ENCODE measurements at places on chromosomes 7 and 10.

DNA sequence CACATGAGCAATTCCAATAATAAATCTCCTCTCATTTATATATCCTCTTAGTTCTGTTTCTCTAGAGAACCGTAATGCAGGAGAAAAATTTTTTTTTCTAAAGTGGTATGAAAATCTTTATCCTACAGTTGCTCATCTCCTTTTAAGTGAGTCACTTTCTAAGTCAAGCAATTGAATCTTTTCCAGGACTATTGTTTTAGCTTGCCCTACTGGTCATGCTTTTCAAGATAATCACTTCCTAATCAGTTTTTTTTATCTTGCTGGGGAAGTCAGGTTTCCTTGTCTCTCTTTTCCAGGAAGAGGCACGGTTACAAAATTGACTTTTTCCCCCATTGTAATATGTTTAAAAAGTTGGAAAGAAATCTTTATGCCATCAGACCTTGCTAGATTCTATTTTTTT lies 44.0 kb downstream of the INPP5F start:
- no peak for DNase-seq

GRCh38 chr10:127556916-127557315 lies 7.8 kb downstream of the NPS start:
- no peak for DNase-seq

GRCh38 chr10:35495521-35496119 lies 109.5 kb upstream of the GJD4 start:
- DNase-seq = no peak

- DNase-seq = no peak
These were observed 327.5 kb upstream of the PHF14 start for GRCh38 chr7:10646194-10646593.

GRCh38 chr7:155274633-155275355 lies 22.9 kb upstream of the INSIG1 start:
- no peak for DNase-seq

DNA sequence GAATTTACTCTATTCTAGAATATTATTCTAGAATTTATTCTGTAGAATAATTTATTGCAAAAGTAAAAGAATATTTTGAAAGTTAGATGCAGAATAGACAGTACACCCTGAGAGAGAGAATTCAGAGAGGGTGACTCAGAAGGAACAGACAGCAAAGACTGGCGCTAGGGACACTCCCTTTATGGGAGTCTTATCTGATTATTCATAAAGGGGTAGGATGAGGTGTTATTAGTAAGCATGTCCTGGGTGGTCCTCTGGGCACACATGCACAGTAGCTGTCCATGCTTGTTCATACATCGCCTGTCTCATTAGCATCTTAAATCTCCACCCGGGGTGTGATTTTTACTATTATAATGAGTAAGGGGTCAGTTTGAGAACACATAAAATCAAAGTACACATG lies 100.1 kb downstream of the XPNPEP1 start:
- DNase-seq = no peak

- no peak for DNase-seq
These were observed 127.6 kb downstream of the DLG5 start for GRCh38 chr10:77798940-77799339.

- DNase-seq = no peak
These were observed 21.4 kb upstream of the KIF20B start for GRCh38 chr10:89679986-89680385.

- DNase-seq = no peak
These were observed 8.4 kb downstream of the SORBS1 start for GRCh38 chr10:95552679-95553342.

GRCh38 chr10:4635388-4635787 lies 190.6 kb upstream of the AKR1E2 start:
- no peak for DNase-seq

DNA sequence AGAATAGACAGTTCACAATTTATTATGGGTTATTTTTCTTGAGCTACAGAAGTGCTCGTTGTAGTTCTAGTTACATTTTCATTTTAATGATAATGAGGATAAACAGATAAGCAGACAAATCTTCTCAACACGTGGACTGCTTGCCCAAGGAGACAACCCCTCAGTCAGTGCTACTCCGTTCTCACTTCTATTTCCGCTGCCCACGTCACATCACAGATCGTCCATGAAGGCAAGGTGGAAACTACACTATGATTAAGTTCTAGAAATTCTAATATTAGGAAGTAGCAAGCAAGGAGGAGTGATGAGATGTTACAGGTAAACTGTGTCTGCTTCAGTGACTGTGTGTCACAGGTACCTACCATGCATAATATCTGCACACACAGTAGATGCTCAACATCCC lies 210.5 kb downstream of the CHCHD3 start:
- no peak for DNase-seq

- no peak for DNase-seq
These were observed 78.9 kb downstream of the ADAM12 start for GRCh38 chr10:126309228-126309883.

DNA sequence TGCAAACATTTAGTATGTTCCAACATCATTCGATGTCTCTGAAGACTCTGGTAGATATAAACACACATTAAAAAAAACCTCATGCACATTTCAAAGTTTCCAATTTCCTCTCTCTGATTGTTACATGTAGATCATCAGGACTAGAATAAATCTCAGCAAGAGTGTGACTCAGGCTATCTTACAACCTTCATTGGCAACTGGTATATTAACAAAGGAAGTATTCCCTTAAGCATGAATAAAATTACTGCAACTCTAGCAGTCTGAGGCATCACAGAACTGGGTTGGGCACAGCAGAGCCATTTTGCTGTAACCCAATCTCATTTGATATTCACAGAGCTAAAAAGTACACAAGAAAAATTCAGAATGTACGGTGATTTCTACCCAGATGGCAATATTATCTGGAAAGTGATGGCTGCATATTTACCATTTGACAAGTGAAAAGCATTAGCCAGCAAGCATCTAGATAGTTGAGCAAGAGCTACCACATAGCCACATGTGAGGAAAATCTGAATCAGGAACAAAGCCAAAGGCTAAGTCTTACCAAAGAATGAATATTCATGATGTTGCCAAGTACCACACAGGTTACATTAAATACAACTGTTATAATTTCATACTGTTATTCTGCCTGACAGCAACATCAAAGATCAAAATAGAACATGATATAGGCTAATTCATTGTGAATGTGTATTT lies 232.2 kb downstream of the CRPPA start:
- DNase-seq = no peak

DNA sequence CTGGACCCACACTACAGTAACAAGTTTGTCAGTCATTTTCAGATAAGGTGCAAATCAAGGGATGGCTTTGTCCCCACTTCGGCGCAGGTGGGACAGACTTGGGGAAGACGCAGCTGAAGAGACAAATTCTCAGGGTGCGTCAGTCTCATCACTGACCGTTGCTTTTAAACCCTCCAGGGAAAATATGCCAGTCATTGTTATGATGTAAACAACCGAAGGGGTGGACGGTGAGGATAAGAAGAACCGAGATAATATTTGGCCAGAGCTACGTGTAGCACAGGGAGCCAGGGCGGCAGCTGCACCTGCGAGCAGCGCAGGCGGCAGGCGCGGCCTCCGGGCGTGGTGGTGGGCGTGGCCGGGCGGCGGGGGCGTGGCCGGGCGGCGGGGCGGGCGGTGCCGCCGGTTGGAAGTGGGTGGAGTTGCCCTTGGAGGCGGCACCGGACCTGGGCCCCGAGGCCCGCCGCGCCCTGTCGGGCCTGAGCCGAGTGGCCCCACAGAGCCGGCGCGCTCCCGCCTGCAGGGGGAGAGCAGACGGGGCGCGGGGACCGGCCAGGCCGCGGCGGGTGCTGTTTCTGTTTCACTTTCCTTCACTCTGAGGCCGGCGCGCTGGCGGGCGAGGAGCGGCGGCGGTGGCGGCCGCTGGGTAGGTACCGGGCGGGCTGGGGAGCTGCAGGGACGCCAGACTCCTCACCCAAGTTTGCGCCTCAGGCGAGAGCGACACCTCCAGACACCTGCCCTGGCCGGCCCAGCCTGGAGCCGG lies at the start of gene PCGF5:
TSS of gene PCGF5 (plus strand) at position 470 of the 760 bp plus-strand sequence. CDS start 2,209 bp downstream, outside the sequence.
- peak; percentile 44 for DNase-seq

- DNase-seq = no peak
These were observed 143.8 kb downstream of the ZNF22 start for GRCh38 chr10:45144326-45145070.

GRCh38 chr7:115851291-115851690 lies 179.3 kb downstream of the TFEC start:
- DNase-seq = peak; percentile 4

- DNase-seq = no peak
These were observed 1013.1 kb downstream of the TYW1 start for GRCh38 chr7:68009716-68010115.

DNA sequence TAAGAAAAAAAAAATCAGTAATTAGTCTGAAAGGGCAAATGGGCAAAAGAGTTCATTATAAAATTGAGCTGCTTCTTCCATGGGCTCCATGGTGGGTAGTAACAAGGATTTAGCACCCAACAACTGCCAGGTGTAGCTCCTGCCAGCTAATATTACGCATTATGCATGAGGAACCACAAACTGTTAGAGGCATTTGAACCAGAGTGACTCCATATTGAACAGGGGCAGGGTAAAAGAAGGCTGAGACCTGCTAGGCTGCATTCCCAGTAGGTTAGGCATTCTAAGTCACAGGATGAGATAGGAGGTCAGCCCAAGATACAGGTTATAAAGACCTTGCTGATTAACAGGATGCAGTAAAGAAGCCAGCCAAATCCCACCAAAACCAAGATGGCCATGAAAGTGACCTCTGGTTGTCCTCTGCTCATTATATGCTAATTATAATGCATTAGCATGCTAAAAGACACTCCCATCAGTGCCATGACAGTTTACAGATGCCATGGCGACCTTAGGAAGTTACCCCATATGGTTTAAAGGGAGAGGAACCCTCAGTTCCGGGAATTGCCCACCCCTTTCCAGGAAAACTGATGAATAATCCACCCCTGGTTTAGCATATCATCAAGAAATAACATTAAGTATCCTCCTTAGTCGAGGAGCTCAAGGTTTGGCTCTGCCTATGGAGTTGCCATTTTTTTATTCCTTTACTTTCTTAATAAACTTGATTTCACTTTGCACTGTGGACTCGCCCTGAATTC lies 8.7 kb upstream of the PAPSS2 start:
- DNase-seq = no peak

- no peak for DNase-seq
These were observed 8.9 kb downstream of the VSTM4 start for GRCh38 chr10:49106451-49106850.

DNA sequence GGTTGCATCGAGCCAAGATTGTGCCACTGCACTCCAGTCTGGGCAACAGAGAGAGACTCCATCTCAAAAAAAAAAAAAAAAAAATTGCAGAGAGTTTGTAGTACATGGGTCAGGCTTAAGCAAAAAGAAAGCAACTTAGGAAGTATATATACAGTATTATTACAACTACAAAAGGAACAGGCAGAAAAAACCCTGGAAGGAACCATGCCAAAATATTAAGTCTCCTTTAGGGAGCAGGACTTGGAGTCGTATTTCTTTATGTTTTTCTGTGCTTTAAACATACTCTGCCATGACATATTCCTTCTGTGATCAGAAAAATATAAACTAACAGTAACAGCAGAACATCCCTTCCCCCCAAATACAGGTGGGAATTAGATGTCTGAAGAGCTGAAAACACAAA lies 144.4 kb downstream of the CUX1 start:
- no peak for DNase-seq

DNA sequence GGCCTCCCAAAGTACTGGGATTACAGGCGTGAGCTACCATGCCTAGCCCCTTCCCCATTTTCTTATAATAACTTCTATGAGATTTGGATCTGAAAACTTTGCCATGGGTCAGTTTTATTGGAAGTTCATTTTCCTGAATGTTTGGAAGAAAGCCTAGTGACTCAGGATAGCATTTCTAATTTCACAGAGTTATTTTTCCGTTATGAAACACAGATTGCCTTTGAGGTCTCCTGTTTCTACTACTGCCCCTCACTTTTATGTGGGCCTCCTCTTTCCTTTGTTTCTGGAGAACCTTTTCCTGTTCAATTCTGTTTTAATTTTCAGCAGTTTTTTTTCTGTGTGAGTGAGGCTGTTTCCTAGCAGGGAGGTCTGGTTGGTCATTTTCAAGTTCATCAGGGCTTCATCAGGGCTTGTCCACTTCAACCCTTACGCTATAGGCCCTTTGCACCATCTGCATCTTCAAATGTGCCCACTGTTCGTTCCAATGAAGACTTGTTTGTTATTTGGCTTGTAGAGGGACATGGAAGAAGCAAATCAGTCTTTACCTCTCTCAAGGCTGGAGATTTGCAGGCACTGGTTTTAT lies 58.7 kb downstream of the BMPR1A start:
- no peak for DNase-seq

- no peak for DNase-seq
These were observed 62.7 kb downstream of the LRRC4 start for GRCh38 chr7:127968547-127968946.

GRCh38 chr7:157497744-157498651 lies 161.2 kb downstream of the DNAJB6 start:
- no peak for DNase-seq

DNA sequence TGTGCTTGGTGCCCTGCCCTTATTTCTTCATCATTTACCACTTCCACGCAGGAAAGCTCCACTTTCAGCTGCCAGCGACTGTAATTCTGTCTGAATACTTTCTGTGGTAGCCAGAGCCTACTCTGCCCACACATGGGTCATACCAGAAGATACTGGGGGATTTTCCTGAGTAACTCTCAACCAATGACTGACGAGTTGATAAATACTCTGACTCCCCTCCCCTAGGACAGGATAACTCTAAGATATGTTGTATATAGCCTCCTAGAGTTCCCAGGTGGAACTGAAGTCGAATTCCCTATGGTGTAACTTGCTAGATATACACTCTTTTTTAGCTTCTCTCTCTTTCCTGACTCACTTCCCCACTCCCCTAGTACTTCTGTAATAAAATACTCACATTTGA lies 29.8 kb downstream of the SEM1 start:
- DNase-seq = no peak

DNA sequence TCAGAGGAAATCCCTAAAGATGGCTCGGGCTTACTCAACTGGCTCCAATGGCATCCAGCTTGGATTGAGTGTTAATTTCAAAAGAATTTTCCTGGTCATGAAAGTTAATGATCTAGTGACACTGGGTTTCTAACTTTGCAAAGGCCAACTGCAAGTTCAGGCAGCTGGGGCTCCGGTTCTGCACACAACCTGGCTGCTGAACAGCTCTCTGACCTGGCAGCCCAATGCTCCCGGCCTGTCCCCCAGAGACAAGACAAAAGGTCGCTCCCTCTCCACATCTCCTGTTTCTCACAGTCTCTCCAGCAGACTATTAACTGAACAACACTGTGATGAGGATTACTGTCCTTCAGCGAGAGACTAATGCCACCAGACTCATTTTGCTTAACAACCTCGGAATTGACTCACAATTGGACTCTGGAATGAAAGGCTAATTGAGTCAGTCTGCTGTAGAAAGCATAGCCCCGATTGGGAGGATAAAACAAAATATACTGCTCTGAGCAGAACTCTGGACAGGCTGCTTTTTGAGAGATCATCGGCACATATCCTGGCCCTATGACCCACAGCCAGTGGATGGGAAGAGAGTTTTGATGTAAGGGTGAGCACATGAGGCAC lies 174.5 kb downstream of the GFRA1 start:
- DNase-seq = no peak
